Esophagus squamous epithelium (tissue), 5 donors: ENCODE measurements at places on chromosomes 5 and 9.

- no peak for DNase-seq
These were observed 10.0 kb downstream of the TCF7 start for GRCh38 chr5:134124289-134125038.

DNA sequence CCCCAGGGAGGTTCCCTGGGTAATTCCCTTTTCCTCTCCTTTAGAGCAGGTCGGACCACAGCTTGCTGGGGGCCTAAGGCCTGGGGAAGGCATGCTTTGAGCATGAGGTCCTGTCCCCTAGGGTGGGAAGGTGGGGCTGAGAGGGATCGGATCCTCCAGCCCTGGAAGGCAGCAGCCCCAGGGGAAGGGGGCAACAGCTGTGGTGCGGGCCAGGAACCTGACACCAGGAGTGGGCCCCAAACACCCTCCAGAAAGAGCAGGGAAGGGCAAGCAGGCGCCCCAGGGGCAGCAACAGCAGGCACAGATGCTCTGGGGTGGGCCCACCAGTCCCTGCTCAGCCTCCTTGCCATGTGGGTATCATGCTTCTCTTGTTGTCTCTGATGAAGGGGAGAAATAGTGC is 3.2 kb upstream of the CORO2A start:
- DNase-seq: no peak

- no peak for DNase-seq
These were observed 70.2 kb downstream of the SEMA4D start for GRCh38 chr9:89427621-89428221.

DNA sequence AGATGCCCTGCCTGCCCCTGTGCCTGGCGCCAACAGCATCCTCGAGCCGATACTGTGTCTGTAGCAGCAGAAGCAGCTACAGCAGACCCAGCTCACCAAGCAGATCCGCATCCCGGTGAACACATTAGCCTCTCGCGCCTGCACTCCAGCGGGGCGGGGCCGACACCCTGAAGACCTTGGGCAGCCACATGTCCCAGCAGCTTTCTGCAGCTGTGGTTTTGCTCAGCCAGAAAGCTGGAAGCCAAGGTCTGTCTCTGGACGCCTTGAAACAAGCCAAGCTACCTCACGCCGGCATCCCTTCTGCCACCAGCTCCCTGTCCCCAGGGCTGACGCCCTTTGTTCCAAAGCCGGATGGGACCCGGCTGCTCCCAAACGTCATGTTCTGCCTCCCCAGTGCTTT is 59.6 kb downstream of the ACTBL2 start:
- DNase-seq: no peak

- DNase-seq: no peak
These were observed 129.8 kb downstream of the PLPPR1 start for GRCh38 chr9:101158361-101158760.

GRCh38 chr5:134555890-134556311 is 30.4 kb downstream of the JADE2 start:
- no peak for DNase-seq

DNA sequence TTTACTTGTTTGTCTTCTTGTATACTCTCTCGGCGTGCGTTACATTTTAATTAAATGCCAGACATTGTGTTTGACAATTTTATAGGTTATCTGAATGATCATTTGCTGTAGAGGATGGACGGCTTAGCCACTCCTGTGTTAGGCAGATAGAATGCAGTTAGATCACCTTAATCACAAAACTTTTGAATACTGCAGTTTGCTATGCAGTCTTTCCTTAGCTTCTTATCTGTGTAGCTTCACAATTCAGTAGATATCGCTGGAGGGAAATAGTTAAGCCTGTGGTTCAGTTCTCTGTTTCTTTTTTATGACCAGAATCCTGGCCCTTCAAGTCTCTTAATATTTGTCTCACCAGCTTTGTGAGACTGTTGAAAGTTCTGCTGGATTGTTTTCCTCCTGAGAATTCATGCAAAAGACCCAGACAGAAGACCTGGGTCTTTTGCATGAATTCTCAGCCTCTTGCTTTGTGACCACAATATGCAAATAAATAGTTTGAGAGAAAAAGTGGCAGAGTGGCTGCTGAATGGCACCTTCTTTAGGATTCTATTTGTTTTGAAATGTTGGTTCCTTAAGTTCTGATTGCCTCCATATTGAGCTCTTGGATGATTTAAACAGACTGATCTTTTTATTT is 40.2 kb downstream of the RASA1 start:
- DNase-seq: no peak

DNA sequence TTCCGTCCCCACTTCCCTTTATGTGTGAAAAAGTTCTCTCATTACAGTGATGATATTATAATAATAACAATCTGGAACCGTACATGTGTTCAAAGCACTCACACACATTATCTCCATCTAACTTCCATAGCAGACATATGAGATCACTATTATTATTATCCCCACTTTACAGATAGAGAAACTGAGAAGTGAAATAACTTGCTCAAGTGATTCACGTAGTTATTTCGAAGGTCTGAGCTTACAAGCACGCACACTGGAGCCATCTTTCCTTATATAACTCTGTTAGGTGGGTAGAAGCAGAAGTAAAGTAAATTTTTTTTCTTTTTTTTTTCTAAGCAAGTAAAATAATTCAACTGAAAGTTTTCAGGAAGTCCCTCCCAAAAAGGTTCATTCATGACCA is 62.9 kb upstream of the PTGER4 start:
- no peak for DNase-seq

DNA sequence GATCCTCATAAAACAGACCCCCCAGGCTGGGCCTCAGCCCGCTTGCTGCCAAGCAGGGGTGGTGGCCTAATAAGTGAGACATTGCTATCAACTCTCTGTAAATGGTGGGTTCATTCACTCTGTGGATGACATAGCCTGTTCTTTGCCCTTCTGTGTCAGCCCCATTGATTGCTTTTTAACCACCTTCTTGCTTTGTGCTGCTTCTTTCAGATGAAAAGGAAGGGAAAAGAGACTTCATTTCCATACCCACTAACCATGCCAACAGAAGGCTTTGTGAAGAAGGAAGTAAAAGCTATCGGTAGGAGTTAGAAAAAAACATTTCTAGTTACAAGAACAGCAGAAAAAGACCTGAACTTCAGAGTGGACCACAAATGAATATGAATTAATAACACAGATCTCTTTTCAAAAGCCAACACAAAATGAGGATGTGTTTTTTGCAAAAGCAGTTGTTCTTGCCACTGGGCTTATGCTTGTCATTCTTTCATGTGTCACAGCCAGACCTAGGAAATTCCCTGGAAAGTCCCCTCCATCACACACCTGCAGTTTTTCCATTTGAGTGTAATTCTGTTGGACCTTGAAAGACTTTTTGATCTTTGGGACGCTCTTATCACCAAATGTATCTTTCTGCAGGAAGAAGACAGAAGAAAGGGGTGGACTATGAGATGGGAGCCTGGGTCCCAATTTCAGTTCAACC is 507.7 kb downstream of the CCDC171 start:
- no peak for DNase-seq

- DNase-seq: no peak
These were observed 314.1 kb upstream of the ATP10B start for GRCh38 chr5:161165998-161166660.
